ENCODE measurements at places on chromosomes 7 and 10.
A peak's percentile ranks its signal among the peaks of the same experiment; 100 is the strongest.

DNA sequence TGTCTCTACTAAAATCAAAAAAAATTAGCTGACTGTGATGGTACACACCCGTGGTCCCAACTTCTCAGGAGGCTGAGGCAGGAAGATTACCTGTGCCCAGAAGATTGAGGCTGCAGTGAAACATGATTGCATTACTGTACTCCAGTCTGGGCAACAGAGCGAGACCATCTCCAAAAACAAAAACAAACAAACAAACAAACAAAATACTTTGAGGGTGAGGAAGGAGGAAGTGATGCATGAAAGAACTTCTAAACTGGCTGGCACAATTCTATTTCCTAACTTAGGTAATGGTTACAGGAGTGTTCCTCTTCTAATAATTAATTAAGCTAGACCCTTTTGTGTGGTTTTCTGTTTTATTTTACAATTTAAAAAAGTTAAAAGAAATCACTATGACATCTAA lies 15.5 kb downstream of the WAPL start:
- no peak for DNase-seq

DNA sequence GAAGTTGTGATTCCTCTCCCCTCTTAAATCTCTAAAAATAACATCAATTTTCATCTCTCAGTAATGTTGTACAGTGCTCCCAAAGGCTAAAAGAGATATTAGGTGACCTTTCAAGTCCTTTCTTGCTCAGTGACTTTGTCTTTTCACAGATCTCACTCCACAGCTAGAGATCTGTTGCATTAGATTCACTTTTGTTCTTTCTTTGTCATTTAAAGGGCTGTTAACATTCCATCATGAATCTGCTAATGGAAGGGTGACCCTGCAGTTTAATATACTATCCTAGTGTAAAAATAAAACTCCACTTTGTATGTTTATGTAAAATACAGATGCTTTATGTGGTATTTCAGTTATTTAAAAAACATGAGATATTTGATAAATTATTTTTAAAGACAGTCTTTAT lies 30.5 kb downstream of the GNAI1 start:
- DNase-seq = no peak

DNA sequence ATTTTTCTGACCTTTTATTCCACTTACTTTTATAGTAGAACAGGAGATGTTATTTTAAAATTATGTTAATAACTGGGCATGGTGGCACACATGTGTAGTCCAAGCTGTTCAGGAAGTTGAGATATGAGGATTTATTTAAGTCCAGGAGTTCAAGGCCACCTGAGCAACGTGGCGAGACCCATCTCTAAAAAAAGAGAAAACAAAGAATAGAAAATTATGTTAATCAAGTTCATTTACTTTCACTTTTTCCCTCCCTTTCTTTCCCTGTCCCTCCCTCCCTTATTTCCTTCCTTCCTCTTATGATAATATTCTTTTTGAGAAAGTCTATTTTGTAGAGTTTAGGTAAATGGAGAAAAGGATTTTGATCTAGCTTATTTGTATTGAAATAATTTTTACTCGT lies 48.9 kb upstream of the HELLS start:
- peak; percentile 4 for DNase-seq

- DNase-seq = no peak
Measured at GRCh38 chr7:78873117-78873516, 580.4 kb downstream of the MAGI2 start.

- DNase-seq = no peak
Measured at GRCh38 chr7:71716690-71717089, 584.7 kb downstream of the GALNT17 start.

- DNase-seq = no peak
Measured at GRCh38 chr7:36266683-36267082, 113.6 kb downstream of the EEPD1 start.

DNA sequence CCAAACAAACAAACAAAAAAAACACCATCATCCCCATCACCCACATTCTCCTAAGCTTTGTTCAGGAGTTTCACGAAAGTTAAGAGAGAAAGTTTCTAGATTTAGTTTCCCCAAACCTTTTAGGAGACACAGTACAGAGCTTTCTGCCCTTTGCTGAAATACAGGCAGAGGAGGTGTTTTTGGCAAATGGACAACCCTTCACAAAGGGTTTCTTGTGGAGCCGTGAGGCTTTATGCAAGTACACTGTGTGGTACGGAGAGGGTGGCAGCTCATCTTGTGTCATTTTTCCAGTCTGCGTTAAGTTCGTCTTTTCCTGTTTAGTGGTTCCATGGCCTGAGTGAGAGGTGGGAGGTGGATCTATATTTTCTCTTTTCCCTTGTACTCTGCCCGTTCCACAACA lies 215.5 kb upstream of the PRKCQ start:
- DNase-seq = no peak

DNA sequence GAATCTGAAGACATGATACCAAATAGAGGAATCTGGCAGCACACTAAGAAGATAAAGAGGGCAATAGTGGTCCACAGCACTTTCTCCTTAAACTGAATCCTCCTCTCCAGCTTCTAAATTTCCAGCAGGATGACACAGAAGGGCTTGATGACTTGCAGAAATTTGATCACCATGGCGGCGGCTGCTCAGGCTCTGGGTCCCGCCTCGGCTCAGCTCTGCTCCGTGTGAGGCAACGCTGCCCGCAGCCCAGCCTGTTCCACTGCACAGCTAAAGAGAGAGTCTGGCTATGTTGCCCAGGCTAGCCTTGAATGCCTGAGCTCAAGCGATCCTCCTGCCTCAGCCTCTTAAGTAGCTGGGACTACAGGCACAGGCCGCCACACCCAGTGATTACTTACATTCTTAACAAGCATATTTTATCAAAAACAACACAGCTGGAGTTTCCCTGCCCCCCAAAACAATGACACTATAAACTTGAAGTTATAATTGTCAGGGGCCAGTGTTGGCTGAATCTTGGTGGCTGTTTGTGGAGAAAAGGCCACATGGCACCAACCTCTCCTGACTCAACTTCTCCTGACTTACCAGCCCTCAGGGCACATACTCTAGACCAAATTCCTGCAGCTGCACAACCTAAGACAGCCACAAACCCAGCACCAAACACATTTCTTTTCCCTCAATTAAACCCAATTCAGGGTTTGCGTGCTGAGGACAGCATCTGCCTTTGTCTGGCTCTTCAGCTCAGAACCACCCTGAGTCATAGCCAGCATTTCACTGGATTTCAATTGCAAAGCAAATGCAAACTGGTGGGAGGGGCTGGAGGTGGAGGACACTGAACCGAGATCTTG lies 11.6 kb upstream of the TNPO3 start:
- DNase-seq = no peak

DNA sequence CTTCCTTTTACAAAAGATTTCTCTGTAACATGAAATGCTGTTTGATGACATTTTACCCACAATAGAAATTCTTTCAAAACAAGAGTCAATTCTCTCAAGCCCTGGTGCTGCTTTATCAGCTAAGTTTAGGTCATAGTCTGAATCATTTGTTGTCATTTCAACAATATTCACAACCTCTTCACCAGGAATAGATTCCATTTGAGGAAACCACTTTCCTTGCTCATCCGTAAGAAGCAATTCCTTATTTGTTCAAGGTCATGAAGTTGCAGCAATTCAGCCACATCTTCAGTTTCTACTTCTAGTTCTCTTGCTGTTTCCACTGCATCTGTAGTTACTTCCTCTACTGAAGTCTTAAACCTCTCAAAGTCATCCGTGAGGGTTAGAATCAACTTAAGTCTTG lies 315.3 kb downstream of the TYW1 start:
- no peak for DNase-seq

- DNase-seq = peak; percentile 78
Measured at GRCh38 chr7:84194484-84195271, at the start of gene SEMA3A. TSS of gene SEMA3A (minus strand) at chr7:84194789. CDS start at chr7:84194586, 203 bp downstream.

DNA sequence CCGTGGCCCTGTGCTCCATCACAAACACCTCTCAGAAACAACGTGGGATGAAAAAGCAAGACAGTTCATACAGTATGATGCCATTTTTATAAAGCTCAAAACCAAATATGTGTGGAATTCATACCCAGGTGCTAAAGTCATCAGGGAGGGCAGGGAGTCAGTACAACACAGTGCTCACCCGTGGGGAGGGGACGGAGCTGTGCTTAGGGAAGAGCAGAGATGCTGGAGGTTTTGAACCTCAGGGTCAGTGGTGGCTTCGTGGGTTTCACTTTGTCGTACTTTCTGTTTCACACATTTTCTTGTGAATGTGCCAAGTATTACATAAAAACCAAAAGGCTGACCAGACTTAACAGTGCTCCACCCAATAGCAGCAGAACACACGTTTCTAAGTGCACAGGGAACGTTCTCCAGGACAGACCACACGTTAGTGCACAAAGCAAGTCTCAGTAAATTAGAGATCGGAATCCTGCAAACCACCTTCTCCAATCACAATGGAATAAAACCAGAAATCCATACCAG lies 21.2 kb downstream of the ZMIZ2 start:
- no peak for DNase-seq

GRCh38 chr7:48035967-48036478 lies 680 bp downstream of the C7orf57 start:
- DNase-seq = no peak

GRCh38 chr7:28102797-28103196 lies 77.8 kb downstream of the JAZF1 start:
- DNase-seq = no peak

GRCh38 chr7:949021-949934 lies 5.2 kb downstream of the ADAP1 start:
- no peak for DNase-seq

GRCh38 chr10:59234816-59235429 lies 58.5 kb downstream of the PHYHIPL start:
- DNase-seq = peak; percentile 26

GRCh38 chr10:5443429-5443828 lies 31.1 kb downstream of the NET1 start:
- no peak for DNase-seq

GRCh38 chr10:70729763-70730357 lies 55.3 kb downstream of the TBATA start:
- no peak for DNase-seq

GRCh38 chr10:49353026-49353894 lies 42.6 kb downstream of the DRGX start:
- no peak for DNase-seq

DNA sequence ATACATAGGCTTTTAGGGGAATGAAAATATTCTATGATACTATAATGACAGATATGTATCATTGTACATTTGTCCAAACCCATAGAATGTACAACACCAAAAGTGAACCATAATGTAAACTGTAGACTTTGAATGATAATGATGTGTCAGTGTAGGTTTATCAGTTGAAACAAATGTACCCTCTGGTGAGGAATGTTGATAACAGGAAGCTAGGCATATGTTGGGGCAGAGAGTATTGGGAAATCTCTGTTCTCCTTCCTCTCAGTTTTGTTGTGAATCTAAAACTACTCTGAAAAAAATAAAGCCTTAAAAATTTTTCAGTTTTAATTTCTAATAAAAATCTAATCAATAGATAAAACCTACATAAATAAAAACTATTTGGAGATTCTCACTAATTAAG lies 36.9 kb downstream of the C1GALT1 start:
- DNase-seq = peak; percentile 5

DNA sequence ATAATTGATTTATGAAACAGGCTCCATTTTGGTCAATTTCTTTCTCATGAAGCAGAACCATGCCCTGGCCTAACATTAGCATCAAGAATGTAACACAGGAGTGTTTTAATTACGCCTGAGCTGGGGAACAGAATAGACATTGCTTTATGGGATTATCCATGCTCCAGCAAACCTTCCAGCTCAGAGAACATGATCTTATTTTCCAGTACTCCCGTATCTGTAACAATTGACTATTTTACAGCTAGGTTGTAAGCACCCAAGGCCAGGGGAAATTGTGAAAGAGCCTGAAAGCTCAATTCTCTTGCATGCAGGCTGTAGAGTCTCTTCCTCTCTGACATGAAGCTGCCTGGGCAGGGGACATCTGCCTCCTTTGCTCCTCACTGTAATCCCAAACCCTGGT lies 30.8 kb upstream of the CRYGN start:
- no peak for DNase-seq

DNA sequence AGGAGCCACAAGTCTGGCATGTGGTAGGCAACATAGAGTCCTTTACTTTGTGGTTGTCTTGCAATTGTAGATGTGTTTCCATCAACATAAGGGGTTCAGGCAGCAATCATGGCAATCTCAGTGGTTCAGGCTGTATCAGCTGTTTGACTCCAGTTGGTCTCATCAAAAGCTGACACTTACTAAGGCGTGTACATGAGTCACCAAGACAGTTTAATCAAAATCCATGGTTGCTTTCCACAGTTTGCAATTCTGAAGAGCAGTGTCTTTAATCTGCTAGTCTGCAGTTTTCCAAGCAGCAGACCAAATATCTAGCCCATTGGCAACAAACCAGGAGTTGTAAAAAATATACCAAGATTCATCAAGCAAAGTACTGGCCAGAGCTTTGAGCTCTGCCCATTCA lies 210.2 kb downstream of the MDFIC start:
- no peak for DNase-seq

DNA sequence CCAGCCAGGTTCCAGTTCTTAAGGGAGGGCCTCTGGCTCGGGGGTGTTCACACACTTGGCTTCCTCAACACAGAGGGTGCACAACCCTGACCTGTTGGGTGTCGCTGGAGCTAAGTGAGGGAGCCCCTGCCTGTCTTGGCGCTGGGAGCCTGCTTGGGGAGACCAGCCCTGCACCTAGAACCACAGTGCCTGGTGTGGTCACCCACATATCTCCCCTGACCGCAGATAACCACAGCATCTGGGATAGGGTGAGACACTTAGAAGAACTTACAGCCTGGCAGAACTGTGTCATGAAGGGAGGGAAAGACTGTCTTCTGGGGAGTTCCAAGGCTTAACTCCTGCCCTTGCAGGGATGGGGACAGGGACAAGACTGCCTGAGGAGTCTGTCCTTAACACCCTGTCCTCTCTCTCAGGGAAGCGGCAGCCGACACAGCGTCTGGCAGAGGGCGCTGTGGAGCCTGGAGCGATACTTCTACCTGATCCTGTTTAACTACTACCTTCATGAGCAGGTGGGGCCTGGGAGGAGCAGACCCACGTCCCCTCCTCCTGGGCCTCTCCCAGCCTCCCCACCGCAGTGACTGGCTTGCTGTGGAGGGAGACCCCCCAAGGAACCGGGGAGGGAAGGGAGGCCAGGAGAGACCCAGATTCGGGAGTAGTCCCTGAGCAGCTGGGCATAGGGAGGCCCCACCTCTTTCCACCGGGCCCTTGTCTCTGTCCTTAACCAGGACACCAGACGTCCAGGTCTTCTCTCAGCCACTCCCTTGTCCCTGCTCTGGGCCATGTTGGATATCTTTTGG lies 59.0 kb downstream of the PALD1 start:
- DNase-seq = peak; percentile 46

All from KBM-7 (cell line).